ENCODE measurements at places on chromosomes 1 and 21. TPM values are rescaled to one million over a fixed set of nuclear protein-coding genes. Genes with fewer than 3 reads are reported as not detected.
A peak's percentile ranks its signal among the peaks of the same experiment; 100 is the strongest.

KIAA0040 gene
- 30.4 TPM for total RNA-seq

DNA sequence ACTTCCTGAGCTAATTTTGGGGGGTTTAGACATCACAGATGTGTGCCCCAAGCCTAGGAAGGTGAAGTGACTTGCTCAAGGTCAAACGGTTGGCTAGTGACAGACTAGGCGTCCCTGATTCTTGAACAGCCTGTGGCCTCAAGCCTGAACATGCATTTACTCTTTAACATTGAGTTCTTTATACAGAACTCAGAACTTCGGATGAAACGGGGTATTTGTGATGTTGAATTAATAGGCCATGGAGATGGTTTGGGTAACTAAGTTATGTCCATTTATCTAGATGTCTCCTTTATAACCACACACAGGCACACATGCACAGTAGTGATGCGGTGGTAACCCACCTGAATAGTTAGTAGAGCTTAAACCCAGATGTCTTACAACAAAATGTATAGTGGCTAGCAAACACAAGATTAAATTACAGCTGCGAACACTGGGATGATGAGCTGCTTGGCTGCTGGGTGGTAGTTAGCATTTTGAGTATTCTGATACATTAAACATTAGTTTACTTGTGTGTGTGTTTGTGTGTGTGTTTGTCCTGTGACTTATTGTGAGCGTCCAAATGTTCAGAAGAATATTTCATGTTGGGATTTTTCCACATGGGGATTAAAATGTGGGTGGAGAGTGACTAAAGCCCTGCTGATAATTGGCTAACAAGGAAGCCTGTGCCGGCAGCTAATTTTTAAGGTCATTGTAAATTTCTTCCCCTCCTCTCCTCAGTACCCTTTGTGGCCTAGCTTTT is 2.3 kb downstream of the ATP1A1 start:
- peak overlapping the region; percentile 79 for H3K27ac ChIP-seq
- no peaks in the 10 kb centered on the region for H3K27me3 ChIP-seq
- peak; percentile 12 for DNase-seq
- H3K4me3 ChIP-seq: peak overlapping the region; percentile 67
- H3K4me1 ChIP-seq: peaks cover 61% of the 10 kb centered on the region

- no peak overlapping the region for H3K4me3 ChIP-seq
- peaks cover 6% of the 10 kb centered on the region for H3K4me1 ChIP-seq
- H3K27ac ChIP-seq: no peak overlapping the region
- no peaks in the 10 kb centered on the region for H3K27me3 ChIP-seq
- no peak for DNase-seq
- no peaks in the 10 kb centered on the region for H3K36me3 ChIP-seq
Observed at GRCh38 chr1:158644449-158644848, 39.4 kb downstream of the OR10Z1 start.

- no peak overlapping the region for H3K4me3 ChIP-seq
- H3K4me1 ChIP-seq: peaks cover 8% of the 10 kb centered on the region
- H3K27me3 ChIP-seq: no peaks in the 10 kb centered on the region
- DNase-seq: no peak
- no peak overlapping the region for H3K27ac ChIP-seq
Observed at GRCh38 chr1:154474802-154475201, 27.2 kb upstream of the TDRD10 start.

DNA sequence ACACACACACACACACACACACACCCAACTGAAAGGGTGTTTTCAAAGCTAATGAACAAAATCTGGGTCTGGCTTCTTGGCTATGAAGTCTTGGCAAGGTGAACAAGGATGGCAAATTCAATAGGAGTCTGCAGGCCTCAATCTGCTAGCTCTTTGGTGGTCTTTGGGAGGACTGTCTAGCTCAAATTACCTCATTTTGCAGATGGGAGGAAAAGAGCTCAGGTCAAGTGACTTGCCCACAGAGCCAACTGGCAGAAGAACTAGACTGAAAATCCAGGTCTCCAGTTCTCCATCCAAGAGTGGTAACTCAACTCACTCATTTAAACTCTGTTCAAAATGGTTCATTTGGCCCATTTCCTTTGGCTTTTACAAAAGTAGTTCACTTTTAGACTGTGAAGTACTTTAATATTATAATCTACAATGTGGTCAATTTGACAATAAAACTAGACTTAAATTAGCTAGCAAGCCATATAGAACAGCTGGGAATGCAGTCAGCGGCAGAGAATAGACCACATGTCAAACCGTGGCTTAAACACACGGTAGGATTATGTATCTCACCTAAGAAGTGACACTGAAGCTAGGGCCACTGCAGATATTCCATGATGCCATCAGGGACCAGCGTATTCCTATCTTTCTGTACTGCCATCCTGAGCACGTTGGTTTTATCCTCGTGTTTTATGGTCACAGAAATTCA is 112.9 kb downstream of the APP start:
- no peak overlapping the region for H3K27ac ChIP-seq
- DNase-seq: no peak
- no peaks in the 10 kb centered on the region for H3K4me1 ChIP-seq
- no peaks in the 10 kb centered on the region for H3K27me3 ChIP-seq
- H3K36me3 ChIP-seq: no peaks in the 10 kb centered on the region
- no peak overlapping the region for H3K4me3 ChIP-seq

GRCh38 chr1:41631154-41631553 is 146.7 kb upstream of the EDN2 start:
- no peak for DNase-seq
- H3K27ac ChIP-seq: no peak overlapping the region
- no peaks in the 10 kb centered on the region for H3K4me1 ChIP-seq

Data from CD8-positive, alpha-beta memory T cell (primary cell).